ENCODE measurements at places on chromosomes 16 and 17.

GRCh38 chr16:14321542-14321941 lies 250.4 kb downstream of the MRTFB start:
- no peak for DNase-seq

DNA sequence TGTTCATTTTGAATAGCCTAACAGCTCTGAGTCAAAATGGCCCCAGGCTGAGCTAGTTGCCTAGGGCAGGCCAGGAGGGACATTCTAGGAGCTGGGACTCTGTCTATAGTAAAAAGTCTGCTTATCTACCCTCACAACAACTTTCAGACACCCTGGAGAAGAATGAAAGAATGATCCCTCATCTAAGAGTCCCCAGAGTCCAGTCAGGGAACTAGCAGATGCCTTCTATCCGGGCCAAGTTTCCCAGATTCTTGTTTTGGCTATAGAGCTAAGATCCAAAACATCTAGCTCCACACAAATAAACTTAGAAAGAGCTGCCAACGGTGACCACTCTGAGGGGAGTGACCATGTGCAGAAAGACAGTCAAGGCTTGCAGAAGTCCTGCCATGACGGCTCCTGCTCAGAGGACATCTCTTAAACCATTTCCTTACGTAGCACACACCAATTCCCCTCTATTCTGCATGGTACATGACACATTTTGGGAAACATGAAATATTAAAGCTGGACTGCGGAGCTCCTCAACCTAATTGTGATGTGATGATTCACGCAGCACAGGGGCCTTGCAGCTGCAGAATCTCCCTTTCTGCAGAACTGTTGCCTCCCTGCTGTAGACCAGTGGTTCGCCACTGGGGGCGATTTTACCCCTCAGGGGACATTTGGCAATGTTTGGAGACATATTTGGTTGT lies 24.2 kb downstream of the FAM20A start:
- no peak for DNase-seq

GRCh38 chr17:55543709-55544108 lies 32.5 kb upstream of the SMIM36 start:
- no peak for DNase-seq

GRCh38 chr17:48471817-48472410 lies 41.9 kb upstream of the SKAP1 start:
- no peak for DNase-seq

- peak; percentile 68 for DNase-seq
Observed at GRCh38 chr17:32659419-32659842, 172.6 kb downstream of the CDK5R1 start.

GRCh38 chr17:411421-412120 lies 59.0 kb upstream of the RPH3AL start:
- DNase-seq = no peak

- DNase-seq = peak; percentile 55
Observed at GRCh38 chr17:35892091-35893035, 12.2 kb upstream of the CCL5 start.

GRCh38 chr17:64156670-64157069 lies 26.7 kb upstream of the ERN1 start:
- DNase-seq = no peak

- DNase-seq = no peak
Observed at GRCh38 chr16:62913924-62914323, 877.7 kb upstream of the CDH8 start.
